HS-5 (cell line): ENCODE measurements at places on chromosomes 7 and 10.

- DNase-seq = no peak
These were observed 2.6 kb upstream of the MGAM2 start for GRCh38 chr7:142108728-142109505.

- DNase-seq = no peak
These were observed 339.7 kb downstream of the HGF start for GRCh38 chr7:81430150-81430549.

DNA sequence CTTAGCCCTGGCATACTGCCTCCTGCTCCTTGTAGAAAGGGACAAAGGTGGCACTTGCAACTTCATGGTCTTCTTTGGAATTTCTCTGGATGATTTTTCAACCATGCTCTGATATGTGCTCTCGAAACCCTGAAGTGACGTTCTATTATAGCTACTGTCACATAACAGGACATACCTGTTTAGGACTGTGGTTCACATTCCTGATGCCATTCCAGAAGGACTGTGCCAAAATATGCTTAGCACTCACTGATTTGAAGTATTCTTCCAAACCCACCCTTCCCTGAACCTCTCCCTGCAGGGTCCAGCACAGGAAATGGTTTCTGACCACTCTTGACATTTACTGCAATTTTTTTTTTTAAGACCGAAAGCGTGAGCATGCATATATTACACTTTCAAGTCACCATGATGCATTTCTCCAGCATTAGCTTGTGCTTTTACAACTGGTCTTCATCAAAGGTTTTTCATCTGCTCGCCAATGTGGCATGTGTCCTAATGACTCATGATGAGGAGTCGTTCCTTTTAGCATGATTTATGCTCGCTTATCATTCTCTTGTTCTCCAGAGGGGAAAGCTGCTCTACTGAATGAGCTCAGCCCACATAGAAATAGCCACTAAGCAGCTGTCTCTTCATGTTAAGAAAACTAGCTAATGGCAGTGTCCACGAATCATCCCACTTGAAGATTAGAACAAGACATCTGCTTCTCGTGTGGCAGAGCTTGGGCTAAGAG is 135.2 kb downstream of the ADAM12 start:
- DNase-seq = peak; percentile 97

DNA sequence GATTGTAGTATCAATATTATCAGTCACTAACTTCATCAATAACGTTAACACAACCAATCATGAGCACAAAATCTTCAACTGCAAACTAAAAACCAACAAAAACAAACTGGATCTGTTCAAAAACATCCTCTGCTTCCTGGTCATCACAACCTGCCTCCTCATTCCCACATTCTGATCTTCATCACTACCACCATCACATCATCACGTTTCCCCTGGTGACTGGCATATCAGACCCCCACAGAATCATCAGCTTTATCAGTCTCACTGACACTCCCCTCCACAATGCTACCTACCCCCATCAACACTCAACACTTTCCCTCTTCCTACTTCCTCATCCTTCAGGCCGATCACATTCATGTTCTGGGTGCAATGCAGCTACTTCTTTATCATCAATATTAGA is 11.4 kb downstream of the XPNPEP1 start:
- DNase-seq = no peak

GRCh38 chr10:13528875-13529713 is at the start of gene BEND7:
Gene BEND7, minus strand, starts transcription at chr10:13529014. Its CDS starts 481 bp downstream, at chr10:13528533.
- DNase-seq = no peak

DNA sequence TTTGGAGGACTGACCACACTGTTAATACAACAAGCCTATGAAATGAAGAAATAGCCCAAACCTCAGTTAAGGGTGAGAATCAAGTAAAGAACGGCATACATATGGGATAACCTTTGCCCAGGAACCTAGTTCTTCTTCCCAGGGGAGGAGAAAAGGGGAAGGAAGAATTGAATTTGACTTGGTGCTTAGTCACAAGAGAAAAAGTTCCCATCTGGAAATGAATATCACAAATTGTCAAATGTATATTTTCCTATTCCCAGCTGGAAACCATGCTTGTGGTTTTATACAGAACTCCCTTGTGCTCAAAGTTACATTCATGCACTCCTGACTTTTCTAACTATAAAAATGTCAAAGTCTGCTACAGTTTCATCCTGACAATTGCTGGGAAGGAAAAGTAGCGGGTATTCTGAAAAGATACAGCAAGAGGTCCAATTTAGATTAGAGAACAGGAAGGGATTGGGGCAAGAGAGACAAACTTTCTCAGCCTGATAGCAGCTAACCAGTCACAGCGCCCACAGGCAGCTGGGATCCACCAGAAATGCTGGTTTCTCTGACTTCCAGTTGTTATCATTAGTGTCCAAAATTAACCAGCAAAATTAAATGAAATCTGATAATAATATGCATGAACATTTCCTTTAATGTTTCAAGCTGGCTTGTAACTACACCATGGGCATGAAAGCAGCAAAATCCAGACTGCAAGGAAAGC is 18.6 kb upstream of the GSAP start:
- no peak for DNase-seq

- no peak for DNase-seq
These were observed 136.1 kb downstream of the ICA1 start for GRCh38 chr7:8125680-8126444.

DNA sequence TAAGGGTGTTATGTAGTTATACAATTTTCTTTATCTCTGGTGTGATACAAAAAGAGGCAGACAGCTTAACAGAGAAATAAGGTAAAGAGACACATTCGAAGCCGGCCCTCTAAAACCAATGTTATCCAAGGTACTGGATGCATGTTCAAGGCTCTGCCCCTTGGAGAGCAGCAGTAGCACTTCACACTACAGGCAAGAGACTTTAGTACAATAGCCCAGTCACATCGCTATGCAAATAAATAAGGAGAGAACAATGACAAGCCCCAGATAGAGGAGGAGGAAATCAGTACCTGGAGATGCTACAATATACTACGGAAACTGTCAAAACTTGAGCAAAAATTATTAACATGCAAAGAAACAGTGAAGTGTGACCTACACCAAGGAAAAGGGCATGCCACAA is 111.1 kb downstream of the ITGB1 start:
- no peak for DNase-seq

- no peak for DNase-seq
These were observed 247.4 kb downstream of the KIAA1217 start for GRCh38 chr10:24456322-24456721.

DNA sequence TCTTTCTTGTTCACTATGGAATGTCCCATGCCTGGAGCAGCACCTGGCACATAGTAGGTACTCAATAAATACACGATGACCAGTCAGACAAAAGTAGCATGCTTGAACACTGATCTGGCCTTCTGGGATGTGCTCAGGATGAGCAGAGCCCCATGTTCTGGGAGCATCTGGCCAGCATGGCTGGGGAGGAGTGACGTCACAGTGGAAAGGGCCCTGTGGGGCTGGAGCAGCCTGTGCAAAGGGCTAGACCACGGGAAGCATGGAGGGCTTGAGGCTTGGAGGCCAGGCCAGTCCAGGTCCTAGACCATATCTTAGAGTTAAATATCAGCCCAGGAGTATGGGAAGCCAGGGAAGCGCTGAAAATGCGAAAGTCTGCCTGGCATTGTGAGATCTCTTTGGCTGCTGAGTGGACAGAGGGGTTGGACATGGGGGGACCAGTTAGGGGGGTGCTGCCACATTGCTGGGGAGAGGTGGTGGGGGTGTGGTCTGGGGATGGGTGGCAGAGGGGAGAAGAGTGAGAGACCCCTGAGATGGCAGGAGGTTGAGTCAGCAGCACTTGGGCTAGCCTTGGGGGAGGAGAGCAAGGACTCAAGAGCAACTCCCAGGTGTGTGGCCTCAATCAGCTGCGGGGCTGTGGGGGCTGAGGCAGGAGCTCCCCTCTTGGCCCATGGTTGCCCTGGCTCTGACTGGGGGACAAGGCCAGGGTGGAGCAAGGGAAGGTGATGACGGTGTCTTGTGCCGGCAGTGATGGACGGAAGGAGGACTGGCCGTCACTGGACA is 34.9 kb downstream of the ZCCHC24 start:
- no peak for DNase-seq
